B cell (primary cell): ENCODE measurements at places on chromosomes 4 and X. TPM values are rescaled to one million over a fixed set of nuclear protein-coding genes. Genes with fewer than 3 reads are reported as not detected.

GRCh38 chrX:44744799-44745198 is 99.0 kb upstream of the DUSP21 start:
- DNase-seq, result no peak

GRCh38 chr4:1310796-1311631 is 21.3 kb downstream of the MAEA start:
- DNase-seq, result no peak

DNA sequence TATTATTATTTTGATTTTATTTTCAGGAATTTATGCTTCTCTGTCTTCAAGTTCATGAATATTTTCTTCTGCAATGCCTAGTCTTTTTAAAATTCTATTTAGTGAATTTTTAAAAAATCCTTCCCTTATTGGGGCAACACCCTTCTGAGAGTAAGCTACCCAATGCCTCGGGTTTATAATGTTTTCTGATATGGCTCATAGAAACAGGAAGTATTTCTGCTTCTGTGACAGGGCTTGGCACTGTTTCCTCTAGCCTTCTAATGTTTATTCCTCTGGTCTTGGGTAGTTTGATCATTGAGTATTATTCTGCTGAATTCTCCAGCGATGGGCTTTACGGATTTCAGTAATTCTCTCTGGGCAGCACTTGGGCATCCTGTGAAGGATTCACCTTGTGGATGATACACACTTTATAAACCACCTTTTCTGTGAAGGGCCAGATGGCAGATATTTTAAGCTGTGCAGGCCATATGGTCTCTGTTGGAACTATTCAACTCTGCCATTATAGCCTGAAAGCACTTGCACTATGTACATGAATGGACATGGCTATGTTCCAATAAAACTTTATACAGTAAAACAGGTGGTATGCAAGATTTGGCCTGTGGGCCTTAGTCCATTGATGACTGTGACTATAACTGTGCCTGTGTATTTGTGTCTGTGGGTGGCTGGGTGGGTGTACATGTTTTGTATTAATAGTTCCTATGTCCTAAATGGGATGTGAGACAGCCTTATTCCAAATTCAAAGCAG is 95.9 kb upstream of the FAT1 start:
- no peak for DNase-seq

GRCh38 chrX:103276581-103277002 is at the start of gene TCEAL5:
TSS of gene TCEAL5 (minus strand) at chrX:103276750. CDS start at chrX:103274563, 2,187 bp downstream.
- DNase-seq, result peak; percentile 36

DNA sequence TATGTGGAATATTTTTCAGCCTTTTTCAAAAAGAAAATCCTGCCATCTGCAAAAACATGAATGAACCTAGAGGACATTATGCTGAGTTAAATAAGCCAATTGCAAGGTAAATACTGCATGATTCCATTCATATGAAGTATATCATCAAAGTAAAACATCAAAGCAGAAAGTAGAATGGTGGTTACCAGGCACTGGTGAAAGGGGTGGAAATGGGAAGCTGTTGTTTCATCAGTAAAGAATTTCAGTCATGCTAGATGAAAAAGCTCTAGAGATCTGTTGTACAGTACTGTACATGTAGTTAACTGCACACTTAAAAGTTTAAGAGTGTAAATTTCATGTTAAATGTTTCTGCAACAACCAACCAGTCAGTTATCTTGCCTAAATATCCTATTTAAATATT is 196.8 kb upstream of the ADGRL3 start:
- DNase-seq, result no peak

GRCh38 chr4:8777320-8778196 is 94.1 kb downstream of the HMX1 start:
- DNase-seq, result no peak

Gene EDA2R
- 0.15 and 0.25 TPM in 2 replicates for total RNA-seq

Gene FABP2
- not detected in 2 replicates for total RNA-seq

Gene CITED1
- not detected in 2 replicates for total RNA-seq

Gene NPNT
- total RNA-seq, result not detected in 2 replicates
